Activated naive CD8-positive, alpha-beta T cell treated with anti-CD3 and anti-CD28 coated beads, Interleukin-2, amount 10 ng/mL, durations not matched to agents 7 days and 5 days (primary cell): ENCODE measurements at places on chromosomes 2 and 18.
A peak's percentile ranks its signal among the peaks of the same experiment; 100 is the strongest.

- no peak for DNase-seq
Observed at GRCh38 chr2:52779446-52779845, 988.2 kb upstream of the CHAC2 start.

DNA sequence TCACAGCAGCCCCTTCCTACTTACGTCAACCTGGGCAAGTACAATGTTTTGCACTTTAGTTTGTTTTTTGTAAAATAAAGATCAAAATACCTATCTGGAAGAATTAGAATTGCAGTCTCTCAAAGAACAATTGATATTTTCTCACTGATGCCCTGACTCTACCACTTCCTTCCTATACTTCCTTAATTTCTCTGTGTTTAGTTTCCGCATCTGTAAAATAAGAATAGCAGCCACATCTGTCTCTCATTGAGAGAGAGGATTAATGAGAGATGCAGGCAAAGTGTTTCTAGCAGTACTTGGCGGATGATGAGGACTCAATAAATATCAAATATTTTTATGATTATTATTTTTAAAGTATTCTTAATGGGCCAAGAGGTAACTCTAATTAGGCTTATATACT lies 122.6 kb upstream of the PIEZO2 start:
- DNase-seq: no peak

GRCh38 chr2:14634182-14634488 lies 1.6 kb downstream of the LRATD1 start:
- peak; percentile 15 for DNase-seq

GRCh38 chr18:50469380-50469781 lies 90.5 kb upstream of the MAPK4 start:
- no peak for DNase-seq
